ENCODE measurements at places on chromosomes 3 and 15.
A peak's percentile ranks its signal among the peaks of the same experiment; 100 is the strongest.

- DNase-seq: no peak
Measured at GRCh38 chr15:99967841-99968371, 234.7 kb upstream of the LYSMD4 start.

GRCh38 chr3:148202386-148202785, 495.3 kb upstream of the AGTR1 start:
- no peak for DNase-seq

GRCh38 chr15:34734303-34734702, 20.5 kb downstream of the GJD2 start:
- no peak for DNase-seq

DNA sequence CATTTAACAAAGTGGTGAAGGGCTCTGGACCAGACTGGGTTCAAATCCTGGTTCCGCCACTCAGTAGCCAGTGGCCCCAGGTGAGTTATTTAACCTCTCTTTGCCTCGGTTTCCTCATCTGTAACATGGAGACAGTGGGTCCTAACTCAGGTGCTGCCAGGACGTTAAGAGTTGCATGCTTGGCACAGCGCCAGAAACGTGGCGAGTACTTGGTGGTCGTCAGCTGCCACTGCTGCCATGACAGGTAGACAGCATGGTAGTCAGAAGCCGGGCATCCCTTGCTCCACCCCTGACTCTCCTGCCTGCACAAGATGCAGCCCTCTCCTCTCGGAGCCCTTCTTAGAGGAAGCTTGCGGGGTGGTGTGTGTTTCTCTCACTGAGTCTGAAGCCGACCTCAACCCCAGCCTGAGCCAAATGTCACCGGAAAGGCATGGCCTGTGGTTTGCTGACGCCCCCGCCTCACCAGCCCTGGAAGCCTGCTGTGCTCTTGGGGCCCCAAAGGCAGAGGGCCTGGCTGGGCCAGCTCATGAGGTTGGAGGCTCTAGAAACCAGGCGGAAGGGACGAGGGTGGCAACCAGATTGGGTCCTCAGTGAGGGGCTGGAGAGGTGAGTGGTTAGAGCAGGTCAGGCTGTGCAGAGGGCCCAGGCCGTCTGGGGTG, 160.8 kb upstream of the TLE3 start:
- peak; percentile 40 for DNase-seq

GRCh38 chr3:8780279-8780678, 10.9 kb upstream of the OXTR start:
- no peak for DNase-seq

GRCh38 chr3:125367403-125368230, 7.5 kb downstream of the ZNF148 start:
- no peak for DNase-seq
